ENCODE measurements at places on chromosomes 1 and 21.

GRCh38 chr1:60265560-60266535, 192.3 kb upstream of the C1orf87 start:
- DNase-seq, result no peak

GRCh38 chr1:172136925-172137324, 283.6 kb upstream of the C1orf105 start:
- no peak for DNase-seq

- peak; percentile 3 for DNase-seq
These were observed 6.1 kb downstream of the PRXL2B start for GRCh38 chr1:2592672-2593071.

GRCh38 chr21:42027085-42027821, 17.1 kb upstream of the ZBTB21 start:
- no peak for DNase-seq

DNA sequence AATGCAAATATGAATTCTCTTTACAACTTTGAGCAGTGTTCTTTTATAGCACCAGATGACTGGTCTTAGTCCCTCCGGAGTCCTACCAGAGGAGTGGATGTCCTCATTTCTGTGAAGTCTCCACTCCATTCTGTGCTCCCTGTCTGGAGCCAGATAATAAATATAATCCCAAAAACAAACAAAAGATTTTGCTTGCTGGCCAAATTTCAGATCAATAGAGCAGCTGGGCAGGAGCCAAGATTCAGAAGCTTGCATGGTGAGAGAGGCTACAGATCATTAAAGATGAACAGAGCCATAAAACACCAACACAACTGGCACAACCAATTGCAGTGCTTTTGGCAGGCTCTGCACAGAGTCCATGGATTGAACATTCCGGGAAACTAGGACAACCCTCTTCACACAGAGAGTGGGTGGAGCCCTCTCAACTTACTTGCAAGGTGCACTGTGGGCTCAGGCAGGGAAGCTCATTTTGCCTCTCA, 231.5 kb upstream of the SNX7 start:
- no peak for DNase-seq

Data from activated T-helper 1 cell treated with anti-CD3 and anti-CD28 coated beads, Interleukin-2, amount 50 U/mL, for 16 hours (primary cell).